Activated CD8-positive, alpha-beta memory T cell treated with anti-CD3 and anti-CD28 coated beads for 4 hours (primary cell): ENCODE measurements at places on chromosomes 3 and 15.

DNA sequence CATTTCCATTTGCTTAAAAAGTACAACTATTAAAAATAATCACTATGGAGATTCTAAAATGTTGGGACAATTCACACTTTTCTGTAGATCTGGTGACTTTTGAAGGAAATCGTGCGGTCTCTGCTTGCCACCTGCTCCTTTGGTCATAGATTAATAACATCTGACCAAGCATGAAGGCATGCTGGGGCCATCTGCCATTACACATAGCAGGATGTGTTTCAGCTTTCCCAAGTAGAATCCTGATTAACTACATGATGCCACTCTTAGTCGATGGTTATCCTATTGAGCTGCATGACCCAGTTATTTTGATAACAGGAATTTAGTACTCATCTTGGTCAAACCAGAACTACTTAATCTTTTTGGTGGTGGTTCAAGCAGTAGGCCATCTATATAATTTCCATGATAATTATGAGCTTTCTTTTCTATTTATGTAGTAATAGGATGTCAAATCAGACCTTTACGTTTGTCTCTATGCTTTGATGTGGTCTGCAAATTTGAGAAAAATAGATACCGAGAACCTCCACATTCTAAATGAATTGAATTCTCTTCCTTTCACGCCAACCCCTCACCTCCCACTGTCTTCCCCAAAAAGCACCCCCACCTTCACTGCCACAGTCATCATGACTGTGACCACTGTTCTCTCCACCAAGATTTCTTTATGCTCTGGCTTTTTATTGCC, 158.1 kb downstream of the DIPK2A start:
- no peak for DNase-seq

GRCh38 chr15:90691369-90691768, 25.8 kb upstream of the BLM start:
- no peak for DNase-seq

DNA sequence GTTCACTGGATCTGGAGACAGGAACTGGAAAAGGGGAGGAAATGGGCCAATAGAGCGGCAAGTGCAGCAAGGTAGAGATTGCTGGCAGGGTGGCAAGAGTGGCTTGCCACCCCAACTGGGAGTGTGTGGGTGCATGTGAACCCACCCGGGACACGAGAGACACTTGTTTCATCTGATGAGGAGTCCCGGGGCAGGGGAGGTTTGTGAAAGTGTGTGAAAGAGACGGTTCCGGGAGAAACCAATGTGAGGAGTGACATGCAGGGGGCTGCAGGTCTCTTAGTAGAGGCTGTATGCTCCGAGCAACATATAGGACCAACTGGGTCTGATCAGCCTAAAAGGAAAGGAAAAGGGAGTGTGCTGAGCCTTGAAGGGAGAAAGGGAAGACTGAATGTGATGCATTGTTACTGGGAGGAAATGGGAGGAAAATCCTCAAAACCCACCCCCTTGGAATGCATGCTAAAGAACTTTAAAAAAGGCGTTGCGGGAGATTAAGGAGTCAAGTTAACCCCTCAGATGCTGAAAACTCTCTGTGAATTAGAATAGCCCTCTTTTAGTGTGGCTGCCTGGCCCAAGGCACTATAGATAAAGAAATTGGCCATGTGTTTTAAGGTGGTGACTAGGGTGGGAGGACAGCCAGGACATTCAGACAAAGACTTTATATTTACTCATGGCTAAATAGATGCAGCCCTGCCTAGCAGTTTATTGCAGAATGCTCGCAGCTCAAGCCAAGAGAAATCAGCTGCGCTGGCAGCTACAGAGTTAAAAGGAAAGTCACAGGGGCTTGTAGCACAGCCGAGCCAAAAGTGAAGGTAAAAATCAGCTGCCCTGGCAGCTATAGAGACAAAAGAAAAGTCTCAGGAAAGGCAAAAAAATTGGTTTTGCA, 9.1 kb upstream of the SLC9C1 start:
- no peak for DNase-seq

DNA sequence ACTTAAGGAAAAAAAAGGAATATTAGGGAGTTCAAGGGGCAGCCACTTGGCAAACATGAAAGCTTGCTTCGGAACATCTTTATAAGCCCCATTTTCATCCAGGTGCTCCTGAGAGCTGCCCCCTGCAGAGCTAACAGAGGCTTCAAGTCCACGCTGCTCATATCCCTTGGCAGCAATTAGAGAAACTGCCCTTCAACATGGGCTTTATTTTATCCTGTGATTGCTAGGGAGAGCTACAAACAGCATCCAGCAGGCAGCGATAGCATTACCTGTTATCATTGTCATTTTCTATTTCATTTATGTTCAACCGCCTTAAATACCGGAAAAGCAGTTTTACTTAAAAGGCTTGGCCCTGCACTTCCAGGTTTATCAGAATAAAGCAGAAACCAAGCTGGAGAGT, 68.4 kb upstream of the MCTP2 start:
- no peak for DNase-seq

- DNase-seq: no peak
These were observed 29.9 kb upstream of the RAB11A start for GRCh38 chr15:65839354-65839901.

- no peak for DNase-seq
These were observed 96.4 kb upstream of the RNU6-1 start for GRCh38 chr15:67936258-67936657.

GRCh38 chr3:135779590-135780235, 185.8 kb upstream of the PPP2R3A start:
- no peak for DNase-seq

GRCh38 chr3:8556473-8556869, 54.8 kb downstream of the LMCD1 start:
- no peak for DNase-seq

DNA sequence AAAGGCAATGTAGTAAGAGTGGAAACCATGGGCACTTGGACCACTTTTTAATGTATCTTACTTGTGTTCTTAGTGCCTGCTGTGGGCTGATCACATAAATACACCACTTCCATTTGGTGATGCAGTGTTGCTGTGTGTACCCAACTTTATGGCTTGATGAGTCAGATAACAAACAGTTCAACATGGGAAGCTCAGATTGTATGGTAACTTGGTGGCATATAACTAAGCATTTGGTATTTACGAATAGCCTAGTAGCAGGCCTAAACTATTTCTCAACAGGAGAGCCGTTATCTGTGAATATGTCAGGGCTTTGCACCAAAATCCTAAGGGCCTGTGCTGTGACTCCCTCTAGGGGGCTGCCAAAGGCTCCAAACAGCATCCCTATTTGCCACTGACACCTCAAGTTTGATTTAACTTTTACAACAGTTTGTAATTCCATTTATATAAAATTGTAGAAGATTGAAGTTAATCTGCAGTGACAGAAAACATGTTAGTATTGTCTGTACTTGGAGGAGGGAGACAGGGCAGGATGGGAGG, 640.4 kb upstream of the CADM2 start:
- no peak for DNase-seq

- no peak for DNase-seq
These were observed 7.6 kb upstream of the NIPA1 start for GRCh38 chr15:22778796-22779195.

DNA sequence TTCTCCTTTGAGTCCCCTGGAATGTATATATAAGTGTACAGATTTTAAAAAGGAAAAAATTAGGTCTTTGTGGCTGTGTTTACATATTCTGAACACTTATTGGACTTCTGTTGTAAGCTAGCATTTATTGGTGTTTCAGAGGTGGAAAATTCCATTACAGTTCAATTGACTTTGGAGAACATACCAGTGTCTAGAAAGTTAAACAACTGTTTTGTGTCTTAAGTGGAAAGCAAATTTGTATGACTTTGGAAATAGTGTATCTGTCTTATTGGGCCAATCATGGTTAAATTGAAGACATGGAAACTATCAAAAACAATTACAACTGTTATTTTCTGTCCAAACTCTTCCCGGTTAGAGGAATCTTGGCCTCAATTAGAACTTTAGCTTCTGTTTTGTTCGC, 265.0 kb upstream of the C2CD4B start:
- no peak for DNase-seq

DNA sequence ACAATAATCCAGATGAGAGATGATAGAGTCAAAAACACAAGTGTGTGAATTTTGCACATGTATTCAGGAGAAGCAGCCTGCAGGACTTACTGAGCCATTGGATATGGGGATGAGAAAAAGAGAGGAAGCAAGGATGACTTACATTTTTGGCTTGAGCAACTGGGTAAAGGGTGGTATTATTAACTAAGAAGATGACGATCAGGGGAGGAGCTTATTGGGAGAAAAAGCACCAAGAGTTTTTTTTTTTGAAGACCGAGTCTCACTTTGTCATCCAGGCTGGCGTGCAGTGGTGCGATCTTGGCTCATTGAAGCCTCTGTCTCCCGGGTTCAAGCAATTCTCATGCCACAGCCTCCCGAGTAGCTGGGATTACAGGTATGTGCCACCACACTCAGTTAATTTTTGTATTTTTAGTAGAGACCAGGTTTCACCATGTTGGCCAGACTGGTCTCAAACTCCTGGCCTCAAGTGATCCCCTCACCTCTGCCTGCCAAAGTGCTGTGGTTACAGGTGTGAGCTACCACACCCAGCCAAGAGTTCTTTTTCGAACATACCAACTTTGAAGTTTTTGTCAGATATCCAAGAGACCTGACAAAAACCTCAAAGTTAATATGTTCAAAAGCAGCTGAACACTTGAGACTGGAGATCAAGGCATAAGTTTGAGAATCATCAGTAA, 14.8 kb upstream of the SH3BP5 start:
- DNase-seq: no peak

DNA sequence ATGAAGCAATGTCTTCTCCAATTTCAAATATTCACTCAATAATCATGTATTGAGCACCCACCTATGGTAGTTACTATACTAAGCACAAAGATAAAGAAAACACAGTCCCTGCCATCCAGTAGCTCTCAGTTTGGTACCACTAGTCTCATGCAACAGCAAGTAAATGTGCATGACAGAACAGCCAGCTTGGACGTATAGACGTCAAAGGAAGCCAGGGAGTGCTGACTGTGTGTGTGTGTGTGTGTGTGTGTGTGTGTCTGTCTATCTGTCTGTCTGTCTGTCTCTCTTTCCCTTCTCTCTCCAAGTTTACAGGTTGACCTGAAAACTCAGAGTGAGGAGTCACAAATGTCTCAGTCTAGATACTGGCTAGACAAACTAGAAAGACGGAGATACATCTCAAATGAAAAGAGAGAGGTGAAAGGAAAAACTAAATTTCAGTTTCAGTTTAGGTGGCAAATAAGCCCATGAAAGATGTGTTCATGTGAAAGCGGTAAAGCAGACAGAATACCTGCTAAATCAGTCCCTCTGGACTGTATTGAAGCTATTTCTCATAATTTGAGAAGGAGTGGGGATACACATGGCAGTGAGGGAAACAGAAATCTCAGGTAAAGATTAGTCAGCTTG, 141.1 kb upstream of the PTPRG start:
- no peak for DNase-seq

DNA sequence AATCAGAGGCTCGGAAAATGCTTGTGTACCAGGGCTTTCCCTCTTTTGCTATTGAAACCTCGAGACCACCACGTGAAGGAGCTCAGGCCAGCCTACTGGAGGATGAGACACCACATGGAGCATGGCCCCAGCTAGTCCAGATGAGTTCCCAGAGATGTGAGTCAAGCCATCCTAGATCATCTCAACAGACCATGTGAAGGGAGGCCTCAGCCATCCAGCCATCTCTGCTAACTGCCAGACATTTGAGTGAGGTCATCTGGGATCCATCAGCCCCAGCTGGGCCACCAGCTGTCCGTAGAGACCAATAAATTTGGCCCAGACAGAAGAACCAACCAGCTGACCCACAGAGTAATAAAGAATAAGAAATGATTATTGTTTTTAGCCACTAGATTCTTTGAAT, 62.8 kb upstream of the PROK2 start:
- no peak for DNase-seq

DNA sequence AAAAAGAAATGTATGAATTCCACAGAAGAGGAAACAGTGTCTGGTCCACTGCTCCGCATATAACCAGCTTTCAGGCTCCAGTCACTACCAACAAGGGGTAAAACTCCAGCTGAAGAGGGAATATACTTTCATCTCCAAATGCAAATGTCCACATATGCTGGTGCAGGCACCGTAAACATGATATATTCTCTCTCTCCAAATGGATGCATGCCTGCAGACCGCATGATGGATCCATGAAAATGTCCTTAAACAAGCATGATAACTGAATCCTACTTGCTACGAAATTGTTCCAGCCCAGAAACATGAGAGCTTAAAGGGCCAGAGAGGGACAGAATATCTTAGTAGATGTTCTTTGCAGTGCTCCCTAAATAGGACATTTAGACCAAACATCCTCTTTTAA, 150.3 kb upstream of the FEZF2 start:
- DNase-seq: no peak

DNA sequence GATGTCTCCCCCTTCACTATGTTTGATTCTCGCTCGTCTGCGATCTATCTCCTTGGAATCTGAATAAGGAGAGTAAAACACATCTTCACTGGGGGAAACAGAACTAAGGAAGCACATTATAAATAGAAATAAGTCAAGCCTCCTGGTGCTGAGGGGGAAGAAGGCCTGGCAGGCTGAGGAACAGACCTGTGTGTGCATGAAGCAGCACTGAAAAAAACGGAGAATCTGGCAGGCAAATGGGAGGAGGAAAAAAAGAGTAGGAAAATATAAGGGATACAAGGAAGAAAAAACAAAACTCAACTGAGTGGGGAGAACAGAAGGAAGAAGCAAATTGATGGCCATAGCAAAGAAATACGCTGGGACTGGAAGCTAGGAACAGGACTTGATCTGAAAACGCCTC, 25.7 kb downstream of the PARP16 start:
- DNase-seq: no peak

- no peak for DNase-seq
These were observed 77.1 kb downstream of the AKAP13 start for GRCh38 chr15:85457392-85457968.

DNA sequence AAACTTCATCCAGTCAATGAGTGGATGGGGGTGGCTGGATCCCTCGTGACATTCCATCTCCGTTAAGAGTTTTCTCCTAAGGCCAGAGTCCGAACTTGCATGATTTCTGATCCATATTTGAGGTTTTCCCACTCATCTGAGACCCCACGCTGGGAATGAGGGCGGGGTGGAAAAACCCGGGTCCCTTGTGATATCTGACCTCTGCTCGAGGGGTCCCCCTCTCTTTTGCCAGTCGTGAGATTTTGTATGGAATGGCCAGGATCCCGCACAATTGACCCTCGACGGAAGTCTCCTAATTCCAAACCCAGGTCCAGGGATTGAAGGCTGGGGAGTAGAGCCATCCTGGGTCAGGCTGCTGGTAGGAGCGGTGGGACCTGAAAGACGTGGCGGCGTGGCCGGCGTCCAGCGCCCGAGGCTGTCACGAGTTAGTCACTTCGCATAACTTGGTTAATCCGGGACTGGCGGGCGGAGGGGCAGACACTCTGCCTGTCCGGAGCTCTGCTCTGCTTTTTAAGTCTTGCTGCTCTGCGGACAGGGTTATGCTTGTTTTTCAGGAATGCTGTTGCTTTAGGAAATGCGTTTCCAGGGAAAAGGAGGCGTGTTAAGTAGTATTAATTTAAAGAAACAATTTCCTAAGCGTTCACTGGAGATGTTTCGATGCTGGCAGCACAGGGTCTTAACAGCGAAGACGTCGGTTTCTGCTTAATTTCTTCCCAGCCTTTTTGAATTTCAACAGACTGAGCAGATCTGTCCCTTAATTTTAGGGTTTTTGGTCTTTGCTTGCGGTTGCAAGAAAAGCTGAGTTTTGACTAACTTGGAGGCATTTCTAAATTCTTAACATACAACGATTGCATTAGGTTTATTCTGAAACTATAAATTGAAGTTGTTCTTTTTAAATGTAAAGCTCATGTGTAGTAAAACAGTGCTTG, 69.7 kb upstream of the LRRFIP2 start:
- peak; percentile 11 for DNase-seq

GRCh38 chr15:60523056-60523455, 44.1 kb upstream of the ICE2 start:
- no peak for DNase-seq

GRCh38 chr15:91915576-91915975, 62.1 kb downstream of the SLCO3A1 start:
- no peak for DNase-seq
